ENCODE measurements at places on chromosomes 1 and 21. TPM values are rescaled to one million over a fixed set of nuclear protein-coding genes. Genes with fewer than 3 reads are reported as not detected.

MARK1 gene
- total RNA-seq: 0.40 TPM

- no peak for DNase-seq
Measured at GRCh38 chr1:13888351-13888986, 188.5 kb downstream of the PRDM2 start.

DNA sequence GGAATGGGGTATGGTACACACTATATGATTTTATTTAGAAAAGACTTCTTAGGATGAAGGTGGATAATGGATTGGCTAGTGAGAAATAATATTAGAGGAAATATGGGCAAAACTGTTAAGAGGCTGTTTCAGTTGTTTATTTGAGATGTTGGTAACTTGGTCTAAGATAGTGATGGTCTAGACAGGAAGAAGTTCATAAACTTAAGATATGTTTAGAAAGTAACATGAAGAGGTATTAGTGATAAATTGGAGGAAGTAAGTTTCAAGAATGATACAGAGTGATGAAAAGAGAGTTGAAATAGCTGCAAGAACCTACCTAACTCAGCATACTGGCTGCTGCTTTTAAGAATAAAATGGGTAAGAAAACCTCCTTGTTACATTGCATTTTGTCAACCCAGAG is 9.2 kb upstream of the PTPRC start:
- no peak for DNase-seq

DNA sequence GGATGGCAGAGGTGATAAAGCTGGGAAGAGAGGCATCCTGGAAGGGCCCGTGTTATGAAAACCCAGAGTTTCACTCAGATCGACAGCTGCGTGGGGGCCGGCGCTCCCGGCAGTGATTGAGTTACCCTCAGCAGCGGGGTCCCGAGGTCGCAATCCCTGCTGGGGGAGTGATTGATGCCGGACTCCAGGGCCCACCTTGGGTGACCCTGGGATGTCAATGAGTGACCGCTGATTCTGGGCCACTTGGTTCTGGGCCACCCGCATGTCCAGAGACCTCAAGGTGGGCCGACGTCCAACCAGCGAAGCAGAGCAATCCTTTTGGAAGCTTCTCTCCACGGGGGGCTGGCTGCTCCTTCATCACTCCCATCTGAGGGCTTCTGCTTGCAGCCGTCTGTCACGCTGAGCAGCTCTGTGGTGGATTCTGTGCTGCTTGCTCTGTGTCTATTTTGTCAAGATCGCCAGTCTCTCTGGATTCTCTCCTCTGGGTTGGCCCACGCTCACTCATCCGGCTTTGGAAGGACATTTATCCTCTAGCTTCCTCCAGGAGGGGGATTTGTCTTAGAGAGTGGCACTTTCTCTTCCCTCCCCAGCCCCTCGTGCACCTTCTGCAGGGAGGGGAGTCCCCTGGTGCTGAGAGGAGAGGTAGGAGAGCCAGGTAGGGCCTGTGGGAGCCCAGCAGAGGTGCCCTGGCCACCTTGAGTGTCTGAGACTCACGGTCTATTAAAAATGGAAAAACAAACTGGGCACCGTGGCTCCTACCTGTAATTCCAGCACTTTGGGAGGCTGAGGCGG is 110.9 kb upstream of the C1orf174 start:
- DNase-seq: no peak

DNA sequence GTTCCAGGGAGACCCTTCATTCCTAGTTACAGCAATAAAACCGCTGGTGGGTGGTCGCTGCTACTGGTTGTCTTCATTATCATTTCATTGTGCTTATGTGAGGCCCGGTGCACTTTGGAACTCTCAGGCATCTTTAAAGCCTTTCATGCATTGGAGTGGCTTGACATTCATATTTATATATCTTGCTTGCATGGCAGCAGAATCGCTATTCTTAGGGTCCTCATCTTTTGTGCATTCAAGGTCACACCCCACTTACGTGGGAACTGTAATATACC is 110.1 kb downstream of the ZBTB18 start:
- no peak for DNase-seq

LRRC71 gene
- total RNA-seq: 0.11 TPM

- no peak for DNase-seq
Measured at GRCh38 chr1:6278263-6278662, 17.4 kb upstream of the GPR153 start.

FCRL6 gene
- total RNA-seq: not detected

- DNase-seq: no peak
Measured at GRCh38 chr1:82160903-82161302, 360.2 kb downstream of the ADGRL2 start.

DNA sequence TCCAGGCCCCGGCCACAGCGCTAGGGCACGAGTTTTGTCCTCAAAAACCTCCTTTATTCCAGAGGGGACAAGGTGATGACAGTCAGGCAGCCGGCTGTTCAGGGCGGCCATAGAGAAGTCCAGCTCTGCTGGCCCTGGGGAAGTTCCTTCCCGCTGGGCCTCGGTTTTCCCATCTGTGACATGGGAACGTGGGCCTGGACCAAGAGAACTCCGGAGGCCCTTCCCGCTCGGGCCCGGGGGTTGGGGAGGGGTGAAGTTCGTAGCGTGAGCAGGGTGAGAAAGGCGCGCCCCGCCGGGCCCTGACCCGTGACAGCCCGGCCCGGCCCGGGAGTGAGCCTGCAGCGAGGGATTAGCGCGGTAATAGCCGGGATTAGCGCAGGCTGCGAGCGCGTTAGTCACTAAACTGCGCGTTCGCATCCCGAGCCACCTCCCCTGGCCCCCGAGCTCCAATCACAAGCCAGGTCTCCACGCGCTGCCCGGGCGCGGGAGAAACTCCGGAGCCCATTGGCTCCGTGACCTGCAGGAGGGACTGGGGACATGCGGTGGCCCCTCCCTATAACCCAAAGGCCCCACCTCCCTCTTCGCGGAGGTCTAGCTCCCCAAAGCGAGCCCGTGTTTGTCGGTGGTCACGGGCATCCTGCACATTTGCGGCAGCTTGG is 29.8 kb upstream of the PADI2 start:
- DNase-seq: no peak

JAM2 gene
- total RNA-seq: not detected

AKR7A3 gene
- total RNA-seq: 0.40 TPM

All from PC-3 (cell line).